ENCODE measurements at places on chromosomes 6 and 20.
A peak's percentile ranks its signal among the peaks of the same experiment; 100 is the strongest.

GRCh38 chr6:137307163-137307854 is 88.1 kb upstream of the IFNGR1 start:
- DNase-seq, result peak; percentile 3

DNA sequence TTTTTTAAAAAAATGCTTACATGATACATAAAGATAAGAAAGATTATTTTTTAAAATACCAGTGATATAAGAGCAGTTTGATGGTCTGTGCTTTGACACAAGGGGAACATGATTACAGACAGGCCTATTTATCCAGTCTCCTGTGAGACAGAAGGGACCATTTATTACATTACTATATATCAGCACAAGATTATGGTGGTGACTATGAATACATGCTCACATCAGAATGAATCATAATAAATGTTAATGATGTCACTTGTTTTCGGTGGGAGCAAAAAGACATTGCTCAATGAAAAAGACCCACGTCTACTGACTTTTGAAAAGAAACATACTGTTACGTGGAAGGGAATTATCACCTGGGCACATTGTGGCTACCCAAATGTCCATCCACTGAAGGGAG is 455.1 kb downstream of the CDC5L start:
- DNase-seq, result no peak

DNA sequence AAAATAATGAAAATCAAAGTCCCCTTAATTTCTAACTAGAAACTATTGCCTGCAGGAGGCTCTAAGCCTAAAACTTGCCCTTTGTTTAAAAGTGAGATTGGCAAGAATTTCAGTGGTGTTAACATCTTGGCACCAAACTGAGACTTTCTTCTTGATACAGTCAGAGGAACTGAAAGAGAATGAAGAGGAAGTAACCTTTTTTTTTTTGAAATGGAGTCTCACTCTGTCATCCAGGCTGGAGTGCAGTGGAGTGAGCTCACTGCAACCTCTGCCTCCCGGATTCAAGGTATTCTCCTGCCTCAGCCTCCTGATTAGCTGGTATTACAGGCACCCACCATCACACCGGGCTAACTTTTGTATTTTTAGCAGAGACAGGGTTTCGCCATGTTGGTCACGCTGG is 3.6 kb downstream of the DOP1A start:
- no peak for DNase-seq

DNA sequence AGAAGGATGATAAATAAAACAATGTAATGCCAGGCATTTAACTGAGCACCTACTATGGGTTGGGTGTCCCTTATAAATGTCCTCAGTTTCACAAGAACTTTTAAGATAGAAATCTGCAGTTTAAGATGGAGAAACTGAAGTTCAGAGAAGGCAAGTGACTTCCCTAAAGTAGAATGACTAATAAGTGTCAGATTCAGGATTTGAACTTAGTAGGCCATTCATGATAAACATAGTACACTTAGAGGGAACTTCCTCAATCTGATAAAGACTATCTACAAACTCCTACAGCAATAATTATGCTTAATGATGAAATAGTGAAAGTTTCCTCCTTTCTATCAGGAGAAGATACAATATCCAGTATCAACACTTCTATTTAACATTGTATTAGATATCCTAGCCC is 43.9 kb downstream of the NCR2 start:
- DNase-seq, result no peak

DNA sequence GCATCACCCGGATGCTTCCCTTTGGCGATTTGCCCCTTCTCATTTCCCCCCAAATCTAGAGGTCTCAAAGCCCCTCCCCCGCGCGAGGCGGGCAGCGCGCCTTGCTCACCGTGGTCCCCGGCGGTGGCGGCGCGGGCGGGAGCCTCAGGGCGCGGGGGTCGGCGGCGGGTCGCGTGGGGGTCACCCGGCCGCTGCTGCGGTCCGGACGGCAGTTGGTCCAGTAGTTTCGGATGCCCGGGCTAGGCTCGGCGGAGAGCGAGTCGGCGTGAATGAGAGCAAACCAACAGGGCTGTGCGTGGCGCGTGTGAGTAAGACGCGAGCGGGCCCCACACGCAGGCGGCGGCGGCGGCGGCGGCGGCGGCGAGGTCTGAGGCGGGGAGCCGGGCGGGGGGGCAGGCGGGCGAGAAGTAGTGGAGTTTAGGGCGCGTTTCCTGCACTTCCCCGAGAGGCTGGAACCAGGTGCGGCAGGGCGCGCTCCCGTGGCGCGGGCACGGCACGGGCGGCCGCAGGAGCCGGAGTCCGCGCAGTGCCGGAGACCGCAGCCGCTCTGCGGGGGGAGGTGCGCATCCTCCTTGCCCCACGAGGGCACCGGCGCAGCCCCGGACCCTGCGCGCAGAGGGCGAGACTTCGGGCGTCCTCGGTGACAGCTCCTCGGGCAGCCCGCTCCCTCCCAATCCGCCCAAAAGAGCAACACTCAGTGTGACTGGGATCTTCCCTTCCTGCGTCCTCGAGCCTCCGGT is 567 bp downstream of the HS3ST5 start:
- DNase-seq, result no peak

GRCh38 chr6:157150076-157150475 is 173.2 kb downstream of the TMEM242 start:
- DNase-seq, result no peak

- DNase-seq, result no peak
Measured at GRCh38 chr6:138857775-138858174, 61.9 kb downstream of the ECT2L start.

DNA sequence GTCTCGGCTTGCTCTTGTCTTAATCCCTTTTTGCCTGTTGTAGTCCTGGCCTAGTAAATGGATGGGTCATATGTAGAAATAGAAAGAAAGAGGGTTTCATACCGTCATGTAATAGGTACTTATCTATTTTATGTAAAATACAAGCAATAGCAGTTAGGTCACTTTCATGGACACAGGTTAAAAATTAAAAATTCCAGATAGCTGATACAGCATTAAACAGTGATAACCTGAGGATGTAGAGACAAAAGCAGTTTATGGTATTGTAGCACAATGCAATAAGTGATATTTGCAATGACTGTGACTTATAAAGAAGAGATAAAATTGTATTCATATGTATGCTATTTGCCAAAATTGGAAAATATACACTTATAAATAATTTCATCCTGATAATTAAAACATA is 96.9 kb downstream of the CCDC170 start:
- no peak for DNase-seq

- no peak for DNase-seq
Measured at GRCh38 chr20:36240076-36240475, 3.8 kb downstream of the AAR2 start.

- DNase-seq, result no peak
Measured at GRCh38 chr6:51535327-51535726, 552.1 kb downstream of the PKHD1 start.

GRCh38 chr6:26158076-26158580 is 70.9 kb downstream of the HFE start:
- DNase-seq, result peak; percentile 69

DNA sequence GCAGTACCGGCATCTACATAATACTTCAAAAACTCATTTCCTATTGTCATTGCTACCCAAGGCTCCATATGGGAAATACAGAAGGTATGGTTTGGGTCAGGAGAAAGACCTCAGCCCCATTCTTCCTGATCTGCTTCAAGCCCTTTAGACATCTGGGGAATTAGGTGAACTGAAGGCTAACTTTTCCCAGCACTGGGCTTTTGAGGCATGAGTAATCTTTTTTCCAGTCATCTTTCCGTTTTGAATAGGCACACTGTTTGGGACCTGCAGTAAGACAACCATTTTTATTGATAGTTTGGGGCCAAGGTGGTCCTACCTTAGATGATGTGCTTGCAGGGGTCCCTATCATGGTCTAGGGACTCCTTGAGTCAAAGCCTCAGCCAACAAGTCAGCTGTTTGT is 198.4 kb downstream of the HAO1 start:
- DNase-seq, result no peak

GRCh38 chr6:136968837-136969236 is 46.7 kb downstream of the SLC35D3 start:
- no peak for DNase-seq

DNA sequence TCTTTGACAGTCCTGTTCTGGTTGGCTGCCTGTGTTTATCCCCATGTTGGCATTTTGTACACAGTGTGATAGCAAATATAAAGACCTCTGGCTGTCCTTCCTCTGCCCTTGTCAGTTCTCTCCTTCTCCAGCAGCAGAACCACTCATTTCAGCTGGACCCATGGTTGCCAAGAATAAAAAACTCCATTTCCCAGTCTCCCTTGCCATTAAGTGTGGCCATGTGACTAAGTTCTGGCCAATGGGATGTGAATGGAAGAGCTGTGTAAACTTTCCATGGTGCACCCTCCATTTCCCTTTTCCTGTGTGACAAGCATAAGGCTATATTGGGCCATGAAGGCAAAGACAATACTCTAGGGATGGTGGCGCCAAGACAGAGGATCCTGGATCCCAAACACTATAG is 78.4 kb upstream of the TBC1D7 start:
- DNase-seq, result no peak

DNA sequence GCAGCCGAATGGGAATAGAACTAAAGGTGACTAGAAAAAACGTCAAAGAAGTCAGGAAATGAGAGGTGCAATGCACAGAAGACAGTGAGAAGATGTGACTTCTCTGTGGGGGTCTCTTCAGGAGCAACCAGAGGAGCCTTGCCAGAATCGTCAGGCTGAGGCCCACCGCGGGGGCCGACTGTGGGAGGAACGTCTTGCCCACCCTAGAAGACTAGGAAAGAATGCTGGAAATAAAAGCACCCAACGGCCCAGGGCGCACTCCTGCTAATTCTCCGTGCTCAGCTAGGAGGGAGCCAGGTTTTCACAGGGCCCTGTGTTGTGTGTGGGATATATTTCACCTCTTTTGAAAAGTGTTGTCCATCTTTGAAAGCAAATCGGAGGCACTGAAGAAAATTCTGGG is 129.2 kb downstream of the SMOC2 start:
- DNase-seq, result no peak

DNA sequence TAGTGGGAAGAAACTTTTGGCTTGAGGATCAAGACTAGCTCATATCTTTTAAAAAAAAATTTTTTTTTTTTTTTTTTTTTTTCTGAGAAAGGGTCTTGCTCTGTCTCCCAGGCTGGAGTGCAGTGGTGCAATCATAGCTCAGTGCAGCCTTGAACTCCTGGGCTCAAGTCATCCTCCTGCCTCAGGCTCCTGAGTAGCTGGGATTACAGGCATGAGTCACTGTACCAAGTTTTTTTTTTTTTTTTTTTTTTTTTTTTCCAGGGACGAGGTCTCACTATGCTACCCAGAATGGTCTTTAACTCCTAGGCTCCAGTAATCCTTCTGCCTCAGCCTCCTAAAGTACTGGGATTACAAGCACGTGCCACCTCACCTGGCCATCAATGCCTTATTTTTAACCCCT is 27.9 kb downstream of the GCLC start:
- no peak for DNase-seq
